ENCODE measurements at places on chromosomes 5 and 9.
A peak's percentile ranks its signal among the peaks of the same experiment; 100 is the strongest.

- DNase-seq, result no peak
Measured at GRCh38 chr9:81489046-81489445, 200.3 kb downstream of the TLE1 start.

- no peak for DNase-seq
Measured at GRCh38 chr5:173792781-173793547, 95.2 kb upstream of the CPEB4 start.

- DNase-seq, result no peak
Measured at GRCh38 chr9:126947529-126947928, 32.9 kb downstream of the RALGPS1 start.

GRCh38 chr9:107932601-107933000 lies 443.0 kb upstream of the KLF4 start:
- no peak for DNase-seq

DNA sequence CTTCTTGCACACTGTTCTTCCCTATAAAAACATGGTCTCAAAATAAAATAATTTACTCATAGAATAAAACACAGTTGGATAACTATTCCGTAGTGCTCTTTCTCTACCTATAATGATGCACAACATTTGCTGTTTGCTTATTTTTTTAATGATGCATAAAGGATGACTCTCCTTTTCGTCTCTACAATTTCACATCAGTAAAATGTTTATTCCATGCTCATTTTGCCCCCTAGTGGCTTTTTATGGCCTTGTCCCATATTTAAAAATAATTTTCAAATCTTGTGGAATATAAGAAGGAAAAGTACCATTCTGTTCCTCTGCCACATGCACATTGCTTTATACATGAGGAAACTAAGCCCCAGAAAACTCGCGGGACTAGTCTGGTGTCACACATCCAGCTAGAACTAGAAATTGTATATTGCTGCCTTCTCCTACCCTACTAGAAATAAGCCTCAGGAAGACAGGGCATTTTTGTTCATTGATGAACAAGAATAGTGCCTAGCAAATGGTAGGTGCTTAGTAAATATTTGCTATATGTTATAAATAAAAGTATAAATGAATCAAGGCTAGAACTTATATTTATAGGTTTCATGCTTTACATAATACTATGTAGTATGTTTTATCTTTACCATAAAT lies 12.7 kb downstream of the KCTD16 start:
- peak; percentile 10 for DNase-seq

GRCh38 chr9:111983484-111983908 lies 86.9 kb downstream of the UGCG start:
- no peak for DNase-seq

GRCh38 chr9:99561961-99562565 lies 259.6 kb upstream of the NR4A3 start:
- no peak for DNase-seq

- DNase-seq, result no peak
Measured at GRCh38 chr9:105912863-105913516, 218.6 kb downstream of the TMEM38B start.

DNA sequence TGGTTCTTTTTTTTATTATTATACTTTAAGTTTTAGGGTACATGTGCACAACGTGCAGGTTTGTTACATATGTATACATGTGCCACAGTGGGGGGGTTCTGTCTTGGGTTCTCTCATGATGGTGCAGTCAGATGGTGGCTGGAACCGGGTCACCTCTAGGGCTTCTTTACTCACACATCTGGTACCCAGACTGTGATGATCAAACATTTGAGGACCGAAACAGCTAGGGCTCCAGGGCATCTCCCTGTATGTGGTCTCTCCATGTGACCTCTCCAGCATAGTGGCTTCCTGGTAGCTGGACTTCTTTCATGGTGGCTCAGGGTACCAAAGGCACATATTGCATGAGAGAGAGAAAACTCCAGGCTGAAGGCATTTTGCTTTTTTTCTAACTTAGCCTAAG lies 9.8 kb upstream of the CRHBP start:
- no peak for DNase-seq

DNA sequence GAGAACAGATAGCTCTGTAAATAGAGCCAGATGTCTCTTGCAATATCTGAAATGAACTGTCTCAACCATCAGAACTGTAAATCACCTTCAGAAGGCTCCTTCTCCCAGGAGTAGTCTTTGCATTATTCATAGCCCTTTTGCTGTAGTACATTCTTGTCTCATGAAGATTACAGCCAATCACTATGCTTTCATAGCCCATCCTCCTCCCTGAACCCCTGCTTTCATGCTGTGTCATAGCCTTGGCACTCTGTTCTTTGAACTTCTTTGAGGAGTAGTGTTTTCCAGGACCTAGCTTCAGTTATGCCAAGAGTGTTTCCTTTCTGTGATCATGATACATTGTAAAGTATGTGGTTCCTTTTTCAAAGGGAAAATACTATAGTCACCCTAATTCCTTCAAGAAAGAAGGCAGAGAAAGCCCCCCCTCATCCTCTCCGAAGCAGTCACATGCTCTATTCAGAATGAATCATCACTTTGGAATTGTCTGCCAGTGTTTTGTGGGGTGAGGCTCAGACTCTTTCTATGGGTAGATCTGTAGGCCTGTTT lies 61.1 kb downstream of the GRIA1 start:
- peak; percentile 18 for DNase-seq

DNA sequence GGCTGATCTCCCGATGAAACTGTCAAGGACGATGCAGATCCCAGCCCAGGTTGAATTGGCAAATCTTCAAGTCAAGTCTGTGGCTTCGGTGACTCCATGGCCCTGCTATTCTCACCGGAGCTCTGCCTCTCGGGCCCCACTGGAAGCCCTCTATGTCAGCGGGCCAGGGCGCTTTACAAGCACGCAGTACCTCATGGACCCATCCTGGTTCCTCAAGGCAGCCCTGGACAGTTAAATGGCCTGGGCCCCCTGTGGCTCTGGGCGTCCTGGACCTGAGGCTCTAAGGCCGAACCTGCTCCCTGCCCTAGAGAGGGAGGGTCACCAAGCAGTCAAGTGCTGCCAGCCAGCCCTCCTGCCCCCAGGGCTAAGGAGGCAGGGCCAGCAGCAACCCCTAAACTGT lies 45.3 kb downstream of the STC2 start:
- no peak for DNase-seq

DNA sequence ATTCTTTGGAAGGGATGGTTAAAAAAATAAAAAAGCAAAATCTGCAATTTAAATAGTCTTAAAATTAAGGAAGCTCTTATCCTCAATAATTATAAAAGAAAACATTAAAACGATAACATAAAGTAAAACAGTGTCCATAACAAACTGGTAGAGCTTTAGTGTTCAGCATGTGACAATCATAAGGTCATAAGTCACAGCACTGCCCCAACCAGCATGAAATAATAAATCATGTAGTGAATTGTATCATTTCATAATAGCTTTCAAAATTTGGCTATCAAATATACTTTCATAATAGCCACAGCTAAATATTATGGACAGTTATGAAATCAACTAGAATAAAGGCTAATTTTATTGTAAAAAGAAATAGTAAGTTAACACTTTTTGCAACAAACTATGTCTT lies 10.0 kb downstream of the NR3C1 start:
- no peak for DNase-seq

- DNase-seq, result no peak
Measured at GRCh38 chr9:7347556-7347955, 452.0 kb downstream of the DMAC1 start.

- DNase-seq, result no peak
Measured at GRCh38 chr9:79213417-79214125, 358.2 kb upstream of the TLE4 start.

- DNase-seq, result no peak
Measured at GRCh38 chr5:72456391-72457074, 50.7 kb downstream of the ZNF366 start.

GRCh38 chr5:108818613-108819272 lies 71.0 kb downstream of the FER start:
- no peak for DNase-seq

- no peak for DNase-seq
Measured at GRCh38 chr5:172418862-172419814, 35.2 kb downstream of the SH3PXD2B start.

DNA sequence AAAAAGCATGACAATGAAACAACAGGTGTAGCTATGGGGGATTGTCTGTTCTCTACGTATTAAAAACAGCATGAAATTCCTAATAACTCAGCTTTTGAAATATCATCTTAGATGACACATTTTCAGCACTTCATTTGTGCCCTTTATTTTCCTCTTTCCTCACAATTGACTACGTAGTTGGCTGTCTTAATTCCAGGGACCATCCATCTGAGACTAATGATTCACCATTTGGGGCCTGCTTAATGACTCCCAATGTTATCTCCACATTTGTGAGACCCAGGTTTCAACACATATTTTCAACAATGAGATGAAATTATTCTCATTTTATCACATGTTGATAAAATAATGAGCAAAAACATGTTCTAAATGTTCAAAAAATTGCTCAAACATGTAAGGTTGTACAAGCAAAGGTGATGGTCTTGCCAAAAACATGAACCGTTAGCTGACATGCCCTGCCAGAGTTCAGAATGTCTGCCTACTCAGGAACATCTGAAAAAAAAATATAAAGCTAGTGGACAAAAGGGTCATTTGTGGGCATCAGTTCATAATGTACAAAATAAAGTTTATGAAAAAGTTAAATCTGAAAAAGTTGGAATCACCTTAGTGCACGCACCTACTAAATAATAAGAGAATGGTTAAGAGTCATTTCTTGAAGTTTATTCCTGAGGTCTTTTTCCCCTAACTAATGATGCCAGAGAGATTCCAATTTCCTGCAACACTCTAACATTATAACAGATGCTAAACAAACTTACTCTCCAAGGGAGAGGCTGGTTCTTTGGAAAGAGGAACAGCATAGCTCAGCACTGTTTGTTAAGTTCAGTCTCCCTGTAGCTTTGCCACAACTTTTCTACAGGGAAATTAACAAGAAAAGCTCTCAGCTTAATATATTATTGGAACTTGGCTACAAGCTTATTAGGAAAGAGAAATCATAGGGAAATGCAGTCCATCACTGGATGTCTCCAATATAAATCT lies 275.5 kb downstream of the SPOCK1 start:
- no peak for DNase-seq

DNA sequence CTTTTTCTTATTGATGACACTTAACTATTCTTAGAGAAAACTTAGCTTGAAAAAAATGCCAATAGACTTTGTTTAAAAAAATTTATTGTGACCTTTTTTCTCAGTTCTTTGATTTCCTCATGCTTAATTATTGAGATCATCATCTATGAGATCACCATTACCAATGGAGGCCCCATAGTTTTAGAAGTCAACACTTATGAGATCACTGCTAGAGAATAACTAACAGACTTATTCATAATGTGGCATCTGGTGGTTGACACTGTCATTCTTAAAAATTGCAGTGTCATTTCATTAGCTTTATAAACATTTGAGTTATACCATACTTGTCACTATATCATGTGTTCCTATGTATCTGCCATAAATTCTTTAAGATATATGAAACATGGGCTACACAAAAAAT lies 14.9 kb upstream of the FEM1C start:
- DNase-seq, result no peak

DNA sequence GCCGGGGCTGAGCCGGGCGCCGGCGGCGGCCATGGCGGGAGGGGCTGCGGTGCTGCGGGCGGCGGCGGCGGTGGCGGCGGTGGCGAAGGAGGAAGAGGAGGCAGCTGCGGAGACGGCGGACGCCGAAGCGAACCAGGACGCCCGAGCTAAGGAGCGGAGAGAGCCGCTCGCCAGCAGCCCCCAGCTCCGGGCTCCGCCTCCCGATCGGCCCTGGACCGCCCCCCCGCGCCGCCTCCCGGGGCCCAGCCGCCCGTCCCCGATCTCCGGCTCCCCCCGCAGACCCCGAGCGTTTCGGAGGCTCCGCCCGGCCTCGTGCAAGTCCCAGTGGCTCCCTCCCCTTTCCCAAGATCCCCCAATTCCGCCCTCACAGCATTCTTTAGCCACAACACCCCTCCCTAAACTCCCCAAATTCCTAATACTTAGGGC lies at the start of gene ASTN2:
Gene ASTN2 (minus strand): TSS at position 152 of the 426 bp plus-strand sequence. CDS start 119 bp downstream, at position 33.
- DNase-seq, result peak; percentile 29
